ENCODE measurements at places on chromosomes 6 and 20. TPM values are rescaled to one million over a fixed set of nuclear protein-coding genes. Genes with fewer than 3 reads are reported as not detected.

MAFB gene
- total RNA-seq: not detected

CST5 gene
- total RNA-seq: not detected

POPDC3 gene
- total RNA-seq: not detected

GRCh38 chr6:51640021-51640420 lies 447.4 kb downstream of the PKHD1 start:
- DNase-seq: no peak

- DNase-seq: no peak
These were observed 75.4 kb downstream of the RPP40 start for GRCh38 chr6:4928426-4928825.

DNA sequence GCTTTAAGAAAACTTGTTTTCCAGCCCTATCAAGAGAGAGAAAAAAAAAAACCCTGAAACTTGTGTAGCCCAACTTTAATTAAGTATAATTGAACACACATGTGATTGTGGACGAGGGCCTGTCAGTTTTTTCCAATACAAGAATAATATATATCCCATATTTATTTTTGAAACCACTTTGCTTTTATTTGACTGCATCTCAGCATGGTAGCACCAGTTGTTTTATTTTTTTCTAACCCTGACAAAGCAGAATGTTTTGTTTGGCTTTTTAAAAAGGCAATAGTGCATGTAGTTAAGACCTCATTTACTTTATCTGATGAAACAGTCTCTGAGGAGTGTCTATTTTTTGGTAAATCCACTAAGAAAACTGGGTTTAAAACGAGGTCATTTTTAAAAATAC lies 257.7 kb downstream of the CDKAL1 start:
- no peak for DNase-seq
